Erythroblast (primary cell): ENCODE measurements at places on chromosomes 2 and 18.

DNA sequence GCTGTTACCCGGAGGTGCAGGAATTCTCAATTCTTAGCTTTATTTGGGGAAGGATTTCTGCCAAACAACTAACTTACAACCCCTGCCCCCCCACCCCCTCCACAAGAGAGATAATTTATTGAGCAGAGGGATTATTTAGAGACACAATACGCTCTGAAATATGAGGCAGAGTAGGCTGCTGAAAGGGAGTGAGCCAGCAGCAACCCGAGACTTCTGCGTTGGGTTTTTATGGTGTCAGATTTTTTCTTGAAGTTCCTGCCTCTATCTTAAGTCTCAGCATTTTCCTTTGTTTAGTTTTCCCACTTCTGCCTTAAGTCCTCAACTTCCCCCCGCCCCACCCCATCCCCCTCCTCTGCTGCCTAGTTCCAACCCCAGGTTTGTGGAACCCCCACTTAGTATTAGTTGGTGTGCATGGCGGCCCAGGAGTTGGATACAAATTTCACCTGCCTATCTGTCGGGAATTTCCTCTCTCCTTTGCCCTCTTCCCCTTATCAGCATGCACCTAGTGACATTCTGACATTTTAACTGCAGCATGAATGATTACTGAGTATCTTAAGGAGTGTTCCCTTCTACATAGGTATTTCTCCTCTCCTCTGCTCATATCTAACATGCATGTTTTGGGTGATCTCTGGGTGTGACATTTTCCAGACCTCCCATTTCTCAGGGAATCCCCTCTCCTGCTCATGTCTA lies 1635.9 kb upstream of the LRRTM1 start:
- DNase-seq: no peak

GRCh38 chr2:33292981-33293595 lies 183.4 kb upstream of the RASGRP3 start:
- no peak for DNase-seq

DNA sequence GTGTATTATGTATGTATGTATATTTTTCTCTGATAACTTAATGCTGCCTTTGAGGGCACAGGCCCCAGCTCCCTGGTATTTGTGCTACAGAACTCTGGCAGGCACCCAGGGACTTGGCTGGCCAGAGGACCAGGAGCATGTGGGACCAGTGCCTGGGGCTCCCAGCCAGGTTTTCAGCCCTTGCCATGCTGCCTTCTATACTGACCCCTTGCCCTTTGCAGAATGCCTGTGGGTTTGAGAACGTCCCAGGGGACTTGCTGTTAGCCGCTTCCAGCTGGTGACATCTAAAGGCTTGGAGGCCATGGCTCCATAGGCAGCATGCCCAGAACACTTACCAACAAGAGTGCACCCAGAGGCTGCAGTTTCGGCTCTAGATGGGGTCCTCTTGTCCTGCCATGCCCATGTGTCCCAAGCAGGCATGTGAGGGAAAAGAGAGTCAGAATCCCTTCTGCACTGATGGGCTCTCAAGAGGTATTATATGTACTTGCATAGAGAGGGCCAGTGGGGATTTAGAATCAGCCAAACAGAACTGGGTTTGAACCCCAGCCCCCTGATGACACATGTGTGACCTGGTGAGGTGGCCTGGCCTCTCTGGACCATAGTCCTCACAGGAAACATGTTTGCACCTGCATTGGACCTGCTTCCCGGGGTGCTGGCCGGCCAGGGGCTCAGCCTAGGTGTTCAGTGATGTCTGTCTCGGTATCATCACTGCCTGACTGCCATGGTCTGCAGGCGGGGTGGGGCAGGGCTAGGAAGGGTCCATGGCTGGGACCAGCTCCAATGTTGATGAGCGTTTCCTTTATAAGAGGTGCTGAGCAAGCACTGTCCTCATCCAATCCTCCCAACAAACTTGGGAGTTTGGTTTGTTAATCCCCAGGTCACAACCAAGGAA lies 119.2 kb upstream of the FHL2 start:
- no peak for DNase-seq

DNA sequence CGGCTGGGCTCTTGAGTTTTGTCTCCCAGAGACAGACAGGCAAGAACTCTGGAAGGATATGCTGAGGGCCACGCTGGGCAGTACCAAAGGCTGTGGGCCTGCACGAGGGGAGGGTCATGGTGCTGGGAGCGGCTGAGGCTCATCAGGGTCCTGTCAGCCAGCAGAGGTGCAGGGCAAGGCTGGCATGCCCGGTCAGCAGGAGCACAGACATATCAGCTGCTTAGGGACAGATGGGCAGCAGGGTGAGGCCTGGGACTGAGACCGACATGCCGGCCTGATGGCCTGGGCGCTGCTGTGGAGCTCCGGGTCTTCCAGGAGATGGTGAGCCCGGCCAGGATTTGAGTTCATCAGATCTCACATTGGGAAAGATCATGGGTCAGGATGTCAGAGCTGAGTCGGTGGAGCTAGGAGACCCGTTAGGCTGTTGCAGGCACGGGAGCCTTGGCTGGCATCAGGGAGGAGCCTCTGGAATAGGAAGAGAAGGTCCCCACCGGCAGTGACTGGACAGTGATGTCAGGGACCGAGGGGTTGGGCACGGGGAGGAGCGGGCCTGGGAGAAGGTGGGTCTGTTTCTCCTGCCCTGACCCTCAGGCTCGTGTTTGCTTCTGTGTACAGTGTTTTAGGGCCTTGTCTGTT lies 18.8 kb downstream of the CNDP2 start:
- no peak for DNase-seq

GRCh38 chr2:178392215-178392614 lies 58.8 kb downstream of the PRKRA start:
- DNase-seq: no peak

DNA sequence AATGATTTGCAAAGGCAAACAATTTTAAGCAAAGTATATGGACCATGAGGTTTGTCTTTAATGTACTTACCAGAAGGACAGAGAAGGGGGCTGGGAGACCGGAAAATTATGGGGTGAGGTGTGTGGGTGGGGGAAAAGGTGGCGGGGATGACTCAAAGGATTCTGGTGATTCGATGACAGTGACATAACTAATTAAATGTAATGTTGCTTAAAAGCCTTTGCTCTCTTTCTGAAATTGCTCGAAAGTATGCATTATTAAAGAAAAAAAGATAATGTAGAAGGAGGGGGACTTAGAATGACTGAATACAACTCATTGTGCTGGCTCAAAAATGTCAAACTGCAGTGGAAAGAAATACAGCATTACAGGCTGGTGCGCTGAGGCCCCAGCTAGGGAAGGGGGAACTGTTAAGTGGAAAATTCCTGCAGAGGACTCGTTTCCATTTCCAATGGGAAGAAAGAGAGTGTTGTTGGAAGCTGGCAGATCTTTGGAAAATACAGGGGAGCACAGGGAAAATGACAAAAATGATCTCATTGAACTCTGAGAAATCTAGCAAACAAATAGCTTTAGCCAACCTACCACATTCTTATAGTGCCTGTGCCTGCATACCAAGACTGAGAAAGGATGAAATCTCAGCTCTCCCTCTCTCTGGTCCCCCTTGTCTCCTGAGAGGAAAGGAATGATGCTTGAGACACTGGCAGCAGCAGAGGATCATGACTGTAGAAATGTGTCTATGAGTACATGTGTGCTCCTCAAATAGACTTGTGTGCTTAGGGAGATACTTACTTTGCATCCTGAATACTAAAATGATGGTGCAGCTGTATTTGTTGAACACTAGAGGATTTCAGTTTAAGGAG lies 632.4 kb downstream of the NYAP2 start:
- no peak for DNase-seq

DNA sequence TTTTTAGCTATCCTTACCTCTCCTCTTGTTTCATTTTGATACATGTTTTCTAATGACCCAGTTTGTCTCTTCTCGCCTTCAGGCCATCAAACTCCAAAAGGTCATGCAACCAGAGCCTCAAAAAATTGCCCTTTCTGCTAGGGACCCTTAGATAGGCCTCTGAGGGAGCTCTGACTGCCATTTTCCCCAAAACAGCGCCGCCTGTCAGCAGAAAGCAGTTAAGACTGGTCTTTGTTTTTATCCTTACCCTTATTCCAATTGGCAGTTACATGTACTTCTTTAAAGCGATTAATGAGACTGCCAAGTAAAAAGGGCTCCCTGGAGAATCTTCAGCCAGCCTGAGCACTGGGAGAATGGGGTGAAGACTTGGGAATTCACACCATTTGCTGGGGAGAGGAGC lies 55.1 kb upstream of the RIT2 start:
- no peak for DNase-seq

GRCh38 chr2:223062396-223062795 lies 10.4 kb downstream of the KCNE4 start:
- no peak for DNase-seq

GRCh38 chr18:11669271-11669947 lies 19.7 kb upstream of the GNAL start:
- no peak for DNase-seq

DNA sequence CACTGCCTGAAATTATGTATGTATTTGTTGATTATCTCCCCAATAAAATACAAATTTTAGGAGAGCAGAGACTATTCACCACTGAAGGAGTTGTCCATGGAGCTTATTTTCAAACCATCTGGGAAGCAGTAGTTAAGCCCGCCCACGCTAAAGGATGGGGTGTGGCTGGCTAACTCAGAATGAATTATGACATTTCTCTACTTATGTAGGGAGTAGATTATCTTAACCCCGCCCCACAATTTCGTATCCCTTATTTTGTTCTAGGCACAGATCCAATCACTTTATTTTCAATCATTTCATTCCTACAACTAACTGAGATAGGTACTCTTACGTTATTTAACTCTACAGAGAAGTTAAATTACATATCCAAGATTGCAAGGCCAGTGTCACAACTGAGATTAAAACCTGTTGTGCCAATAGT lies 1.4 kb upstream of the LAPTM4A start:
- DNase-seq: peak; percentile 84

DNA sequence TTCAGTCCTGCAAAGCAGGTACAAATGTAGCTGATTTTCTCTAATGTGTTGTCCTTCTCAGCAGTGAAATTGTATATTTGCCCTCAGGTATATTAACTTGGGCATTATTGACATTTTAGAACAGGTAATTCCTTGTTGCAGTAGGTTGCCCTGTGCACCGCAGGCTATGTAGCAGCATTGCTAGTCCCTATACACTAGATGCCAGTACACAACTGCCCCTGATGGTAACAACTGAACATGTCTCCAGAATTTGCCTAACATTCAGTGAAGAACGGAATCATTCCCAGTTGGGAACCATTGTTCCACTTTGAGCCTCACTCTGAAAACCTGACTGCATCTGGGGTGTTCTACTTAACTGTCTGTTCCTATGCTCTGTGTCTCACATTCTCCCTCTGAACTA lies 23.1 kb upstream of the TFPI start:
- no peak for DNase-seq

- no peak for DNase-seq
Observed at GRCh38 chr2:63735931-63736330, 105.8 kb upstream of the UGP2 start.

- no peak for DNase-seq
Observed at GRCh38 chr18:49630246-49630699, 68.4 kb downstream of the LIPG start.

GRCh38 chr2:54423213-54423612 lies 32.9 kb upstream of the SPTBN1 start:
- no peak for DNase-seq

- no peak for DNase-seq
Observed at GRCh38 chr2:39416140-39416539, 20.9 kb downstream of the MAP4K3 start.

DNA sequence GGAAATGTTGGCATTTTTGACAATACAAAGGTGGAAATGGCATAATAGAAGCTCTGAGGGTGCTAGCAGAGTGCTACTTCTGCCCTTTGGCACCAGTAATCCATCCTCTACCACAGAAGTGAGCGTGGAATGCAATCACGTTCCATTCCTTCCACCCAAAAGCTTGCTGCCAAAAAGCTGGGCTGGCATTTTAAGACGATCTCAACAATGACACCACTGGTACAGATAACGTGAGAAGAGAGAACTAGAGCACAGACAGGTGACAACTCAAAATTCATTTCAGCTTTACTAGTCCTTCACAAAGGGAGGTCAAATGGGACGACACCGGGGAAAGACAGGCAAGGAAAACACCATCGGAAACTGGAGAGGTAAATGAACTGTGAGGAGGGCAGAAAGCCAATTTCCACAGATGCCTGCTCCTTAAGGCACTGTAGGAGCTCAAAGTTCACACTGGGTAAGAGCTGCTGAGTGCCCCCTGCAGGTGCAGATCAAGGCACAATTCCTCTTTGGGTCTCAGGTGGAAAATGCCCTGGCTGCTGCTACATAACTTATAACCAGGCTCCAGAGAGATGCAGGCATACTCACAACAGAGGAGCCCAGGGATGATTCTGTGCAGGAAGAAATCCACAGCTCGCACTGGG lies 50.7 kb upstream of the RNU4ATAC start:
- peak; percentile 21 for DNase-seq

DNA sequence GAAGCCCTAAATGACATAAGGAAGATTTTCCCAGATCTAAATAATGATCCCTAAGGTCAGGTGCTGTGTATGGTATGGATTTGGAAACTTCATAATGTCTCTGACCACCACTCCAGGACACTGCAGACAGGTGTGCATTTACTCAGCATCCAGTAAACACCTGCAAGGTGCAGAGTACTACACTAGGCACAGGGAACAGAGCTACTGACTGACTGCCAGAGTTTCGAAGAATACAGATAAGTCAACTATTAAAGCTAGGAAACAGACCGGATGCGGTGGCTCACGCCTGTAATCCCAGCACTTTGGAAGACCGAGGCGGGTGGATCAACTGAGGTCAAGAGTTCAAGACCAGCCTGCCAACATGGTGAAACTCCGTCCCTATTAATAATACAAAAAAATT lies 65.0 kb downstream of the ATP8B1 start:
- DNase-seq: no peak

DNA sequence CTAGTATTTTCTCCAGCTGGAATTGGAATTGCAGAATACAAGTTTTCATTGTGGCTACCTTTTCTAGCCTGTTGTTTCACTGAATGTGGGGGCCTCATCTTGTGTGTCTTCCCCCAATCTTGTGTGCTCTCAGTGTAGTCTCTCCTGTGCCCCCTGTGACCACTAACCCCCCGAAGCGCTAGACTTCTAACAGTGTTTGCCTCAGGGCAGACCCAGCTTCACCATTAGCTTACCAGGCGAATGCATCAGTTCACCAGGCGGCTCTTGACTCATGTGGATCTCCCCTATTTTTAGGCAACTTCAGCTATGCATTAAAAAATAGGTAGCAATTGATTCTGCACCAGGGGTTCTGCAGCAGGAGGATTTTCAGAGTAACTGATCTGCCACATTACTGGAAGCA lies 376.2 kb upstream of the MEIS1 start:
- DNase-seq: no peak

GRCh38 chr2:146366276-146366675 lies 1478.6 kb upstream of the ACVR2A start:
- no peak for DNase-seq
